SIG-M5 (cell line): ENCODE measurements at places on chromosomes 5 and 9.

DNA sequence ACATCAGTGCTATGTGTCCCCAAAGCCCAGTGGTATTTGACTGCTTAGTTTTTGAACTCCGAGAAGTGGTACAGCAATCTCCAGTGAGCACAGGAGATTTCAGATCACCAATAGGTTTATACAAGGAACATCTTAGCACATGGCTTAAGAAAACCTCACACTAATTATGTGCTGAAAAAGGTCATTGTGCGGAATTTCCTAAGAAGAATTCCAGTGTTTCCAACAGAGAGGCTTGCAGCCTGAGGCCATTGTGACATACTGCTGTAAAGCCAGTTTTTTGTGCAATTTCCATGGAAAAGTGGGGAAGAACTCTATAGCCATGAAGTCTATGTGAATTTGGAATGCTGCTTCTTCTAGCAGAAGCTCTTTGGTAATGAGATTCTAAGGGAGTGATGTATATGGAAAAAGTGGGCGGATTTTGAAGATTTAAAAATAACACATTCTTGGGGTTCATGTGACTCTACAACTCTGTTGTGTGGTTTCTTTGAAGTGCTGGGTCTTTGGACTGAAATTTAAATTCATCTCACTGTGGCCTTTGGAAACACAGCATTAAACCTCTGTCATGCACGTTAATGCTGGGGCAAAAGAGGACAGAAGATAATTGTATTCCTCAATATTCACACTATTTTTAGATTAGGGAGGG, 110.5 kb upstream of the CD180 start:
- DNase-seq = no peak

GRCh38 chr5:173845321-173845720, 42.8 kb upstream of the CPEB4 start:
- no peak for DNase-seq

GRCh38 chr5:104821606-104822005, 1259.0 kb upstream of the NUDT12 start:
- no peak for DNase-seq

DNA sequence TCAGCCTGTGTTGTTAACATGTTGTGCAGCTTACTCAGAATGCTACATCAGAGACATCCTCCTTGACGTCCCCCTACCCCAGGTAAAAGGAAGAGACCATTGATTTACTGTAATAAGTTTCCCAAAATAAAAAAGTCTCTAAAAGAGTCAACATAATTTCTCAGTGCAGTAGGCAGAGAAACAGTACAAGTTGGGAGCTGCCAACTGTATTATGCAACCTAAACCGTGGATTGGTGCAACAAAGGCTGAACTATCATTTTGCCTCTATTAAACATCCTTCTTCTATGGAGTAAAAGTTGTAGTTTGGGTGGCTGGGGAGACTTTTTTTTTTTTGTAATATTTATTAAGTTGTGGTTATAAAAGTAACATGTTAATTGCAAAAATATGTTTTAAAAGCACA, 208.0 kb downstream of the NR3C1 start:
- no peak for DNase-seq

GRCh38 chr9:95127249-95128176, 190.0 kb downstream of the FANCC start:
- DNase-seq = no peak

DNA sequence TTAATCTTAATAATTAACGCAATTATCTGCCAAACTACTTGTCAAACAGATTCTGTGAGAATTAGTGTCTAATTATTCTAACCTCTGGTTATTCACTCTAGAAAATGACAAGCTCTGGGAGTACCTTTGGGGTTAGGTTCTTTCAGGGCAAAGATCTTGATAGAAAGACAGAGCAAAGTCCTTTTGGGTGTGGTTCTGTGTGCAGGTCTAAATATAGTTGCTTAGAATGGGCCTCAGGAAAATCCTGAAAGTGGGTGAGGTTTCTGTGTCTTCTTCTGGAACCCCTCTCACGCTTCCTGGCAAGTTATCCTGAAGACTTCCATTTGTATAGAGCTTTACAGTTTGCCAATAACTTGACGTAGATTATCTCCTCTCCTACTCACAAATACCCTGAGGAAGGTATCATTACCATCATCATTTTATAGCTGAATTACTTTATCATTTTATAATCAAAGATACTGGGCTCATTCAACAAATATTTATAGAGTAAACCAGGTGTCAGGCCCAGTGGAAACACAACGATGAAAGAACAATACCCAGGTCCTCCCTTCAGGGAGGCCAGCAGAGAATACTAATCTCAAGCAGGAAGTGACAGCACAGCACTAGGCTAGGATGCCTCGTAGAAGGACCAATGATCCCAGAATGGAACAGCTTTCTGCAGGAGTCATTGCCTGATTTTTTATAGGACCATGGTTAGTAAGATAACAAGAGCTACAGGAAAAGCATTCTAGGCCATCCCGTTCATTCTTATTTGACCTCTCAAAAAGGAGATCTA, 27.6 kb upstream of the LHFPL2 start:
- DNase-seq = no peak

- DNase-seq = no peak
Observed at GRCh38 chr5:8491254-8491653, 622.3 kb downstream of the MTRR start.

DNA sequence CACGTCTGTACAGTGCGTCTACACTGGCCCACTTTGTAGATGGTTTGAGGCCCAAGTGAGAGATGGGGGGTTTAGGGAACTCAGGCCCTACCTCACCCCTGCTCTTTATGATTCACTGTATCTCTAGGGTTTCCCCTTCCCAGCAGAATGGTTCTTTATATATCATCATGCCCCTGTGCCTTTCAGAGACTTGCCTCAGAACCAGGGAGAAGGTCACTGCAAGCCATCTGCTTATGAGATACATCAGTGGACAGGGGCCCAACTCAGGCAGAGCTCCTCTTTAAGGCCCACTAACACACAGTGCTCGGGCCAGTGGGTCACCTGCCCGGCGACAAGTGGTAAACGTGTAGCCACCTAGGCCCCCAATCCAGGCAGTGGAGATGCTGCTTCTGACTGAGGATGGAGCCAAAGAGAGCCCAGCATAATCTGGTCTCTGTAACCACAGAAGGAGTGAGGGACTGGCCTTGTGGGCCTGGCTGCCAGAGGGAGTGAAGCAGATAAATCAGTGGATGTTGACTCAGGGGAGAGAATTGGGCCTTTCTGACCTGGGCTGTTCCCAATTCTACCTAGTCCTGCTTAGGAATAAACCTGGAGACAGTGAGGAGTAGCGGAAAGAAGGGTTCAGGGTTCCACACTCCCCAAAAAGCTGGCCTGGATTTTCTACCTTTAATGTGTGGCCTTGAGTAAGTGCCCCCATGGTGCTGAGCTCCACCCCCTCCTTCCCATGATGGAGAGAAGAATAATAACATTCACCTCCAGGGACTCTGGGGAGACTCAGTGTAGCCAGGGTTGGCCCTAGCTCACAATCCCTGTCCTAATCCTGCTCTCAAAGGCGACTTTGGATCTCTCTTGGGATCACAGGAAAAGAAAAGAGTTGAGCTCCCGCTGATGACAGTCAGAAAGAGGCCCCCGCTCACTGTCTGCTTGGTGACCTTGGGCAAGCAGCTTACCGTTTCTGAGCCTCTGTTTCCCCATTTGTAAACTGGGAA, 2.8 kb upstream of the DUSP1 start:
- no peak for DNase-seq

- DNase-seq = no peak
Observed at GRCh38 chr5:125083981-125084380, 337.5 kb upstream of the ZNF608 start.

- DNase-seq = no peak
Observed at GRCh38 chr5:181193656-181194055, 11.3 kb downstream of the TRIM7 start.

- no peak for DNase-seq
Observed at GRCh38 chr9:132942541-132943182, 1.8 kb downstream of the TSC1 start.

GRCh38 chr5:177519463-177520235, 2.9 kb upstream of the DDX41 start:
- DNase-seq = no peak

DNA sequence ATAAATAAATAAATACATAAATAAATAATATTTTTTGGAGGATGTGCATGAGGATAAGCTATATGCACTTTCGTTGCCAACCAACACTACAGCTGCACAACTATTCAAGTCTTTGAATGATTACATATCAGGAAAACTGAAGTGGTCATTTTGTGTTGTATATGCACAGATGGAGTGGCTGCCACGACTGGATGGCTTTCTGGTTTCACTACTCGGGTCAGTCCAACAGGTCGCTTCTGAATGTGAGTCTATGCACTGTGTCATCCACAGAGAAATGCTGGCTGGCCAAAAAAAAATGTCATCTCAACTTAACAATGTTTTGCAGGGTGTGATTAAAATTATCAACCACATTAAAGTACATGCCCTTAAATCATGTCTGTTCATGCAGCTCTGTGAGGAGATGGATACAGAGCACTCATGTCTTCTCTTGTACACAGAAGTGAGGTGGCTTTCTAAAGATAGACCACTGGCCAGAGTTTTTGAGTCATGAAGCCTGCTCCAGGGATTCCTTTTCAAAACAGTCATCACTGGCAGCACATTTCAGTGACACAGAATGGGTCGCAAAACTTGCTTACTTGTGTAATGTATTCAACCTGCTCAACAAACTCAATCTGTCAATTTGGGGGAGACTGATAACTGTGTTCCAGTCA, 589.8 kb upstream of the CYLC2 start:
- DNase-seq = no peak

- no peak for DNase-seq
Observed at GRCh38 chr5:57947181-57947580, 464.6 kb upstream of the ACTBL2 start.

DNA sequence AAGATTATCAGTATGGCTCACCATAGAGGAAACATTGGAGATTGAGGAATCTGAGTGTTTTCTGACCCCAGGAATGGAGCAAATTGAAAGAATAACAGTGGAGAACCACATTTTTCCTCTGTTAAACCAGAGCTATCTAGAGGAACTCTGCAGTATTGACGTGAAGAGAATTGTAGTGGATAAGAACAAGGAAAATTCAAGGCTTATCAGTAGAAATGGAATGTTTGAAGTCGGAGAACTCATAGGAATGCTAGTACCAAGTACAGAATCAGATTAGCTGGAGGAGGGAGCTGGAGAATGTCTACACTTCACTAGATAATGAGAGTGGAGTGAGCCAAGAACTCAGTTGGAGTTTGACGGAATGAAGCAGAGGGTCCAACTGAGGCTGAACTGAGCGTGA, 50.3 kb downstream of the SNCAIP start:
- DNase-seq = no peak

- no peak for DNase-seq
Observed at GRCh38 chr5:150298701-150299451, 3.8 kb downstream of the ARSI start.

DNA sequence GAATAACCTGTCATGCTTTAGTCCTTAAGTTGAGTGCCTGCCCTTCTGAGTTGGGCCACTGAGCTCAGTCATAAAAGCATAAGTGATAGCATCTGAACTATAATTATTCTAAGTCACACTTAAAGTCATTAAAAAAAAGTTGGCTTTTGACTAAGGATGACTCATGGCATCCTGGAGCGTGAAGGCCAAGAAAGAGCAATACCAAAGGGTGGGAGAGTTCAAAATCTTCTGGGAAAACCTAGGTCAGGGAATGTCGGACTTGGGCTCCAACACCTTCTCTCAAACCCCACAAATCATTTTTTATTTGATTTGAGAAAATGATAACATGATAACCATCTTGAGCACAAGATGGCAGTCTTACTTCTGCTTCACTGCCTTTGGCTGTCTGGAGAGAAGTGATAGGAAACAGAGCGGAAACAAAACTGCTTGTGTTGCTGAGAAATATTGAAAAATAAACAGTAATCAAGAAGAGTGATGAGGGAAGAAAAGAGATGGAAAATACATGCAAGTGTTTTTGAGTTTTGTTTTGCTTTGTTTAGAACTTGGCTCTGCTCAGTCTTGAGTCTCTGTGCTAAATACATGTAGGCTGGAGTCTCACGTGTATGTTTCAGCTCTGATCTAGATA, 16.9 kb upstream of the NTRK2 start:
- no peak for DNase-seq

GRCh38 chr5:172749881-172750633, 20.9 kb downstream of the DUSP1 start:
- no peak for DNase-seq

GRCh38 chr5:150672237-150672883, 11.3 kb downstream of the MYOZ3 start:
- DNase-seq = no peak

- no peak for DNase-seq
Observed at GRCh38 chr9:70170151-70170790, 88.5 kb upstream of the SMC5 start.

DNA sequence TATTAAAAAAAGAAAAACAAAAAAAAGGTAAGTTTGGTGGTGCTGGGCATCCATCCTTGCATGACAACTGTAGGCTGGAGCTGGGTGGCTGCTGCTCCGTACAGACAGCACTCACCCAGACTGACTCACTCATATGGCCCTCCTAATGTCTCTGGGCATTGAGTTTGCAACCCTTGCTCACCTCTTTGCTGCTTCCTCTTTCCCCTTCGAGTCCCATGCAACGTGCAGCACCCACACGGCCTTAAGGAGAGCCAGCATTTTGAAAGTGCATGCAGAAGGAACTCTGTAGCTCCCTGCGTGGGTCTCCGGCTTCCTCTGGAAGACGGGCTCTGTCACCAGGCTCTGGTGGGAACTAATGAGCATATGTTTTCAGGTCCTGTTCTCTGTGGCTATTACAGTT, 60.5 kb upstream of the ENTREP1 start:
- DNase-seq = no peak
